ENCODE measurements at places on chromosomes 7 and 10.

GRCh38 chr10:75717126-75717916 is 285.9 kb downstream of the LRMDA start:
- DNase-seq: no peak

- DNase-seq: peak; percentile 12
Observed at GRCh38 chr10:125768219-125768855, 7.3 kb downstream of the MMP21 start.

GRCh38 chr7:146937836-146938235 is 821.2 kb downstream of the CNTNAP2 start:
- DNase-seq: no peak

GRCh38 chr7:95469187-95469586 is 16.6 kb upstream of the ASB4 start:
- DNase-seq: peak; percentile 32

- DNase-seq: no peak
Observed at GRCh38 chr7:90951986-90952954, 312.0 kb upstream of the FZD1 start.

- DNase-seq: no peak
Observed at GRCh38 chr10:132699411-132700155, 86.4 kb downstream of the NKX6-2 start.

DNA sequence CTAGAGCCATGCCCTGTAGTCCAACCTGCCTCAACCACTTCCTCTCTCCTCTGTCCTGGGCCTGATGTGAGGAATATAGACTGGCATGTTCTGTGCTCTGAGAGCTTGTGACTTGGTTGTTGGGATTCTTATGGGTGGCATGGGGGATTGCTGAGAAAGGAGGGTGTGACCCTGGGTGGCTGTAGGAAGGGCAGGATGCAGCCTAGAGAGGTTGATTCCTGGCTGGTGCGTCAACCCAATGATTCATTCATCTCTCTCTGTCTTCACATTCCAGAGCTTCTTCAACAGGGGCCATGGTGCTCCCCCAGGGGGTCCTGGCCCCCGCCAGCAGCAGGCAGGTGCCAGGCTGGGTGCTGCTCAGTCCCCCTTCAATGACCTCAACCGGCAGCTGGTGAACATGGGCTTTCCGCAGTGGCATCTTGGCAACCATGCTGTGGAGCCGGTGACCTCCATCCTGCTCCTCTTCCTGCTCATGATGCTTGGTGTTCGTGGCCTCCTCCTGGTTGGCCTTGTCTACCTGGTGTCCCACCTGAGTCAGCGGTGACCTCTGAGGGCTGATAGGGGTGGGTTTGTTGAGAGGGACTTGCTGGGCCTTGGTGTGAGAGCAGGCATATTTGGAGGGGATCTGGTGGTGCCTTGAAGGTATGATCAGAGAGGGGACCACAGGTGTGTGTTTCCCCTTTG is 2.6 kb downstream of the FAM241B start:
- no peak for DNase-seq

- DNase-seq: peak; percentile 47
Observed at GRCh38 chr7:134690016-134690415, 43.4 kb downstream of the BPGM start.

GRCh38 chr10:45558425-45558824 is 114.1 kb downstream of the ZFAND4 start:
- no peak for DNase-seq

GRCh38 chr7:101916876-101917275 is 99.5 kb downstream of the CUX1 start:
- no peak for DNase-seq

DNA sequence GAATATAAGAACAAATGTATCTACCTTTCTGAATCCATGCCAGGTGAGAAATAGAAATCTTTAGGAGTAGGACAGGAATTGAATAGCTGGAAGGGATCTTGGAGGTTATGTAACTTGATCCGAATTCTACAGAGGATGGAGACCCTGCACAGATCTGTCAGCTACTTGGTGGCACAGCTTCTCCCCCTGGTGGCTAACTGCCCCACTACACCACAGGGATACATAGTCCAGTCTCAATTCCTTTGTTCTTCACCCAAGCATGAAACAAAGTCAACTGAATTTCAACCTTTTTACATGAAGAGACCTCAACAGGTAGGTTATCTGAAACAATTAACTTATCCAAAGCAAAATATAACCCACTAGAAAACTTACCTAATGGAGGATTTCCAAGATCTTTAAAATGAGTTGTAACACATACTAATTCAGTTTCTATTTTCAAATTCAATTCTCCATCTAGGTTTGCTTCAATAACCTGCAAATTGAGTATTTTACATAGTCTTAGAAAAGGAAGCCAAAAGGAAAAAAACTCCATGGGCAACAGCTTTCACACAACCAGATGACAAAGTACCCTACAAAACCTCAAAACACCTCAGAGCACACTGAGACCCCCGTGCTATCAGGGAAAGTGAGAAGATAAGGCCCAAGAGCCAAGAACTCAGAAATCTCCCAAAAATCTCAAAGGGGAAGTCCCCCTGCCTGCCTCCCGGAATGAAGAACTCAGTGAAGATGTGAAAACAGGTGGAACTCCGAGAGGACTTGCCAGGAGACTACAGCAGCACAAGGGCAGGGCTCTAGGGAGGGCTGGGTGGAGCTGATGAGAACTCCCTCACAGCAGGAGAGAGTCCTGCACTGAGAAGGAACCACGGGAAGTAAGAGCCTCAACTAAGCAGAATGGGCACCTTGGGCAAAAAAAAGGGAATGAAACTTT is 10.3 kb downstream of the HUS1 start:
- peak; percentile 86 for DNase-seq

DNA sequence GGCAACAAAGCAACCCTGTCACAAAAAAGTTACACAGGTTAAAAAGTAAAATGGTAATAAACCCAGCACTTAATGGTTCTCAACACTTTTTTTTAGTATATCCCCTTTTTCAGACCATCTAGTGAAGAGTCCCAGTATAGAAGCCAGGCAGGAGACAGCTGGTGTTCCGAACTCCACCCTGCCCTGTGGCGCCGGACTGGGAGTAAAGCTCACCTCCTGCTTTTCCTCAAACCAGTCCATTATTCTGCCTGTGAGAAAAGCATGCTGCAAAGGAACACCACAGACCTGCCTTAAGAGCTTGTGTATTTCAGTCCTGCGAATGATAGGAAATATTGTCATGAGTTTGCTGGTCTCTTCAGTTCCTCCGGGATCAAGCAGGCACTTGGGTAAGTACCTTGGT is 81.0 kb downstream of the EZH2 start:
- no peak for DNase-seq

DNA sequence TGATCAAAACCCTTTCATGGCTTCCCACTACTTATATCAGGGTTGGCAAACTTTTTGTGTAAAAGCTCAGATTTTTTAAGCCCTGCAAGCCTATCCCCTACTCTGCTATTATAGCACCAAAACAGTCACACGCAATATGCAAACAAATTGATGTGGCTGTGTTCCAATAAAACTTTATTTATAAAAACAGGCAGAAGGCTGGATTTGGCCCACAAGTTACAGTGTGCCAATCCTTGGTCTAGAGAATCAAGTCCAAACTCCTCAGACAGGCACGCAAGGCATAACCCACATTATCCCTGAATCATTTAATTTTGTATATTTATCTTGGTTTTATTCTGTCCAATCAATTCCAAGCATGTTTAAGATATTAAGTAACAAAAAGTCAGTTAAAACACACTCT is 71.9 kb downstream of the SGMS1 start:
- DNase-seq: no peak

GRCh38 chr7:158805414-158805813 is 23.9 kb downstream of the ESYT2 start:
- DNase-seq: no peak

DNA sequence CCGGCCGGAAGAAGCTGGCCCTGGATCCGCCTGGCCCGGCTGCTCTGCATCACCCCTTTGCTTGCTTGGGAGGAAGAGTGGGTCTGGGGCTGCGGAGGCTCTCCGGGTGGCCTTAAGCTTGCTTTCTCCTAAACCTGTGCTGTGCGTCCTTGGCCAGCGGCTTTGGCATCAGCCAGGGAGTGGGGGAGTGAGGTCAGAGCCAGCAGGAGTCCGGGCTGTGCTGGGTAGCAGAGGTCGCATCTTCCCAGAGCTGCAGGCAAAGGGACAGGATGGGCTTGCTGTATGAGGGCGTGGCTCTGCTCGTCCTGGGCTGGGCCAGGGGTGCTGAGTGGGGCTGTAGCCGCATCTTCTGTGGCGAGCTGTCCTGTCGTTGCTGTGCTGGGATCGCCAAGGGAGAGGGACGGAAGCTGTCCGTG is 21.1 kb downstream of the BNIP3 start:
- DNase-seq: no peak

DNA sequence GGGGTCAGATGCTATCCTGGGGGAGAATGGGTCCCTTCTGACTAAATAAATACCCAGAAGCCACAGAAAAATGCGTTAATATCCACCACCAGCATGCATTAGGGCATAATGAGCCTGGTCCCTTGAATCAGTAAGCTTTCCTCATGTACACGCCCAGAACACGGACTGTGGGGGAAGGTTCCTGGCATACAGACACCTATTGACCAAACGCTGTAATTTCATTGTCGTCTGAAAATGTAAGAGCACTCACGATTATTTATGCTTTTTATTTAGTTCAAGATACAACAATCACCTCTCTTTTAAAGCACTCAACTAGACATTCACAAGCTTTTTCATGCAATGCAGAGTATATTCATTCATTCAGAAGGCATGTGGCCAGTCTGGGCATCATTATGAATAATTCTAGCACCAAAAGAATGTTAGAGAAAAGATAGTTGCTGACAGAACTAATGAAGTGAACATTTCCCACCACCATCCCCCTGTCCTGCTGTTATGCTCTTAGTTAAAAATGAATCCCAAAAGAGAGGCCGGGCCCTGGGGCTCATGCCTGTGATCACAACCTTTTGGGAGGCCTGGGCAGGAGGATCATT is 101.0 kb downstream of the SVIL start:
- no peak for DNase-seq

- no peak for DNase-seq
Observed at GRCh38 chr7:96287132-96287531, 34.8 kb downstream of the SLC25A13 start.

- no peak for DNase-seq
Observed at GRCh38 chr7:14480281-14480680, 422.3 kb downstream of the DGKB start.

DNA sequence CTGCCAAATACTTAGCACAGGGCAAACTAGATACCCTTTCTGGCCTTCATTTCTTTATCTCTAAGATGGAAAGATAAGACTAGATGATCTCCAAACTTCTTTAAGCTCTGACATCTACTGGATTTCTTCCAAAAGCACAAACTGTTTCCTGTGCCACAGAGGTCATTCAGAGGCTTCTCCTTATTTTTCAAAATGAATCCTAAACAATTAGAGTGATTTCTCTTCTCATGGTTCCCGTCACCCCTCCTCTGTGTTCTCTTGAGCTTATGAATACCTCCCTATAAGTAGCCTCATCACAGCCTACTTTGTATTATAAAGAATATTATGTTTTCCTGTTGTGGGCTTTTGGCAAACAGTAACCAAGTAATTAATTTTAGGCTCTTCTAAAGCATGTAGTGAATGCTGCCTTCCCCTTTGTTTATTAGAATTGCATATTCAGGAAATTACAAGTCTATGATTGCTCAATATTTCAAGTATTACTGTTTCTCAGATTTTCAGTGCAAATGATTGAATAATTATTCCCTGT is 179.5 kb downstream of the REEP3 start:
- DNase-seq: no peak

DNA sequence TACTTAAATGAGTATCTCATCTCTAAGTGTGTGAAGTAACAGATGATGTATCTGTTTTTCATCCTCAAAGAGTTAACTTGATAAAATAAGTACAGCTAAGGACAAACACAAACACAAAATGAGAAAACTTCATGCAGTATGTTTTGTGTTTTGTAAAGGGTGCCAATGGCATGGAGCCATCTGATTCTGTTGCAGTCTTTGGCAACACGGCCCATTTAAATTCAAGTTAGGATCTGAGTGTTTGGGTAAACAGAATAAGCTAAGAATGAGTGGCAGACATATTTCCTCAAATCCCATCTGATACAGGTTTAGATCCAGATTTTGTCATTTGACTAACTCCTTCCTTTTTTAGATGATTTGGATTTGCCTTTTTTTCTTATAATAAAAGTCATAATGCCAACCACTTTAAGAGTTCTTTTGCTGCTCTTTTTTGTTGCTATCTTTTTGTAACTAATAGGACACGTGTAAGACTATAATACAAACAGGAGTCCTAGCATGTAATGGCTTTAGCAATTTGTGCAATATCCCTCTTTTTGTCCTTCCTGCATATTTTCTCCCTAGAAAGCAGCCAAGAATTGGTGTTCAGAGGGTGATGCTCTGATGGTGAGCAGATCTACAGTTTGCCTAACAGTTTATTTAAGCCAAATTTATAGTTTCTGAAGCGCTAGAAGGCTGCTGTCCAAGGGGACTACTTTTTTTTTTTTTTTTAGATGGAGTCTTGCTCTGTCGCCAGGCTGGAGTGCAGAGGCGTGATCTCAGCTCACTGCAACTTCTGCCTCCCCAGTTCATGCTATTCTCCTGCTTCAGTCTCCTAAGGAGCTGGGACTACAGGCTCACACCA is 18.9 kb upstream of the ACTA2 start:
- DNase-seq: no peak

- no peak for DNase-seq
Observed at GRCh38 chr10:6537770-6538169, 42.3 kb downstream of the PRKCQ start.

- DNase-seq: no peak
Observed at GRCh38 chr10:78432583-78432982, 398.9 kb downstream of the RPS24 start.

- no peak for DNase-seq
Observed at GRCh38 chr10:5691786-5692185, 7.1 kb downstream of the TASOR2 start.

DNA sequence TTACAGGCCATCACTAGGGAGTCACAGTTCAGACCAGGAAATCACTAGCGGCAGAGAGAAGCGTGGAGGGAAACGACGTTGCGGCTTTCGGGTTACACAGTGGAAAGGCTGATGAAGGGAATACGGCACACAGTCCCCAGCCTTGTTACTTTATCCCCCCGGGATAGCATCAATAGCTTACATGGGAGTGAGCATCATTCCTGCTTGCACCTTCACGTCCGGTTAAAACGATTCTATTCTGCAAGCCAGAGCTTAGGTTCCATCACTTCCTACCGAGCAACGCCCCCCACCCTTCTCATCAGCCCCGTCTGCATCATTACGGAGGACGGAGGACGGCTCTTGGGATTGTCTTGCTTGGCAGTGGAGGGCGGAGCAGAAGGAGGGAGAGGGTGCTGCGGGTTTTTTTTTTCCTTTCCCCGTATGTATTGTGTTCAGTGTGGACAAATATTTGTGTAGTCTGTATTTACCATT is 124.9 kb downstream of the CLEC2L start:
- peak; percentile 44 for DNase-seq

GRCh38 chr7:112361154-112361553 is 89.1 kb upstream of the IFRD1 start:
- DNase-seq: no peak

DNA sequence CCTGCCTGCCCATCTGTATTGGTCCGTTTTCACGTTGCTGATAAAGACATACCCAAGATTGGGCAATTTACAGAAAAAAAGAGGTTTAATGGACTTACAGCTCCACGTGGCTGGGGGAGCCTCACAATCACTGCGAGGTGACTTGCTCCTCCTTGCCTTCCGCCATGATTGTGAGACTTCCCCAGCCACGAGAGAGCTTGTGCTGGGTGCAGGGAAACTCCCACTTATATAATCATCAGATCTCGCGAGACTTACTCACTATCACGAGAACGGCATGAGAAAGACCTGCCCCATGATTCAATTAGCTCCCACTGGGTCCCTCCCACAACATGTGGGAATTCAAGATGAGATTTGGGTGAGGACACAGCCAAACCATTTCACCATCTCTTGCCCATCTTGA is 111.8 kb downstream of the MYL10 start:
- no peak for DNase-seq

GRCh38 chr7:155804897-155805825 is 7.1 kb downstream of the SHH start:
- DNase-seq: peak; percentile 43
